Activated naive CD4-positive, alpha-beta T cell treated with anti-CD3 and anti-CD28 coated beads, Interleukin-2, amount 10 ng/mL, durations not matched to agents 7 days and 5 days (primary cell): ENCODE measurements at places on chromosomes 4 and X.

- no peak for DNase-seq
These were observed 24.3 kb upstream of the GPR34 start for GRCh38 chrX:41664375-41664901.

GRCh38 chrX:68682790-68683189, 35.3 kb downstream of the STARD8 start:
- DNase-seq, result no peak

DNA sequence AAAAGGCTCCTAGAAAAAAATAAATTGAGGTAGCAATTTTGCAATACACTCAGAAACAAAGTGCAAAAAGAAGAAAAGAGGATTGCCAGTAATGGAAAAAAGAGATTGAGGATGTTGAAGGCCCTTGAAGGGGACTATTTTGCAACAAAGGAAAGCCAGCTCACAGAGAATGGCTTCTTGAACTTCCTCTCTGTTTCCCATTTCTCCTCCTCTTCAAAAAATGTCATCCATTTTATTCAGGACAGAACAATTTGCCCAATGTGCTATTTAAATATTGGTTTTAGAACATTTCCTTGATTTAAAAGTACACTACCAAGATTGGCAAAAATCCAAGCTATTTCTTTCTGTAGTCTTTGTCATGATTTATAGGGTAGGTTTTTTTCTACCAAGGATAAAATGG, 60.2 kb downstream of the GASK1B start:
- DNase-seq, result no peak

GRCh38 chrX:100479329-100479728, 69.3 kb upstream of the PCDH19 start:
- no peak for DNase-seq

DNA sequence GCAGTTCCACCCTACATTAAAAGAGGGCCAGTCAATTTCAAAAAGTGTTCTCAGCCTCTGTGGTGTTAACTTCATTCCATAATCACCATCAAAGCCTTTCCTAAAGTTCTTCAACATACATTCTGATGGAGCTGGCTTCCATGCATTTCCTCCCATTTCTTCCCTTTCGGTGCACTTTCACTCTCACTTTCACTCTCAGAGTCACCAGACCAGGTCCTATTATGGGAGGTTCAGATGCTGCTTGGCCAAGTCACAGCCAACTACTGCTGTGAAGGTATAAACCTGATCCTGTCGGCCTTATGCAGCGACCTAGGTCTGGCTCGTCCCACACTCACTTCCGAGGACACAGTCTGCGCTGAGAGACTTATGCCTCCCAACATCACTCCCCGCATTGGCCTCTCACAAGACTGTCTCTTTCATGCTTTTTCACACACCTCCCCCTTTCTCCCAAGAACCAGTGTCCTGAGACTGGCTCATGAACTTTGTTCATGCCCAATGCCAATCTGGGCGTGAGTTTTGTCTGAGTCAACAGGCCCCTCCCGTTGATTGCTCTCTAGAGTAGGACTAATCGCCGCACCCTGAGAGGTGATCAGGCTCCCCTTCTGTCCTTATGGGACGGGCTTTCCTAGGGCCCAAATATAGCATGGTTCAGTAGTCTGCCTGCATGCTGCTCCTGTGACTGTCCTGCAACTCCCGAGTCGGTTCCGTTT, 60.8 kb upstream of the XAGE1B start:
- no peak for DNase-seq

DNA sequence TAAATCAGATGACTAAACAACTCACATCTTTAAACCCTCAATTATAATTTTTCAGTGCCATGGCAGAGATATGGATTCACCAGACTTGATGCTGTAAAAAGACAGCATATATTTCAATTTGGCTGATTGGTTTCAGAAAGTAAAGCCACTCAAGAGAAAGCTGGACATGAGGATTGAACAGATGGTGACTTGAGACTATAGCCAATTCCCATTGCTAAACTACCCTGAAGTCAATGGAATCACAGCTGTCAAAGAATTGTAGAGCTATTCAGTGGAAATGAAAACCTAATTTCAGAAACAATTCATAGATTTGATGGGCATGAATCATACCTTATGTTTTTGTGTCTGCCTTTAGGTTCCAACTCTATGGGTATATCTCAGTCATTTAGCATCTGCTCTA, 510.6 kb upstream of the BOD1L1 start:
- DNase-seq, result no peak

GRCh38 chr4:95548738-95549245, at the start of gene UNC5C:
Gene UNC5C (minus strand): TSS chr4:95548973.
- no peak for DNase-seq

DNA sequence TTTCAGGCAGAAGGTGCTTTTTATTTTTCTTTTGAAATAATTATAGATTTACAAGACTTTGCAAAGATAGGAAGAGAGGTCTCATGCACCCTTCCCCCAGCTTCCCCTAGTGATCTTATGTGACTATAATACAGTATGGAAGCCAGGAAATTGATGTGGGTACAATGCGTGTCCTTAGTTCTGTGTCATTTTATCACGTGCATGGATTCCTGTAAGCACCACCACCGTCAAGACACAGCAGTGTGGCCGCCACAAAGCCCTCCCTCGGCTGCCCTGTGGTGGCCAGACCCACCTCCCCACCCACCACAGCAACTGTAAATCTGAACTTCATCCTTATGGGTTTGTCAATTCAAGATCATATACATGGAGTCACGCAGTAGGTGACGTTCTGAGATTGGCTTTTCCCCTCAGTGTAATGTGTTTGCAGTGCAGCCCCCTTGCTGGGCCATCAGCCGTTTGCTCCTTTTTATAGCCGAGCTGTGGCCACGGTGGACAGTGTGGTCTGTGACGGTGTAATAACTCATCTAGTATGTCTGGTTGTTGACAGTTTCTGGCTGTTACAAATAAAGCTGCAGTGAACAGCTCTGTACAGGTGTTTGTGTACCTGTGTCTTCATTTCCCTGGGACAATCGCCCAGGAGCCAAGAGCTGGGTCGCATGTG, 10.9 kb upstream of the HTRA3 start:
- no peak for DNase-seq

DNA sequence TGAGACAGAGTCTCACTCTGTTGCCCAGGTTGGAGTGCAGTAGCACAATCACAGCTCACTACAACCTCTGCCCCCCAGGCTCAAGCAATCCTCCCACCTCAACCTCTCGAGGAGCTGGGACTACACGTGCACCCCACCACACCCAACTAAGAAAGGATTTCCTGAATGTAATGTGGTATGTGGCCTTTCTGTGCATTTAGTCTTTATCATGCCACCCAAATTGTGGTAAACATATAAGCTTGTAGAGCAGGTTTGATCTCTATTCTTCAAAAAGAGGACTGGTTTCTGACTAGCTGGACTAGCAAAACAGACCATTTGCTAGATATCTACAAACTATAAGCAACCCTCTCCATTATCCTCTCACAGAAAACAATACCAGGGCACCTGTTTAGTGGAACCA, 33.6 kb downstream of the ELOVL6 start:
- peak; percentile 42 for DNase-seq

GRCh38 chr4:138555108-138555507, 313.0 kb upstream of the SLC7A11 start:
- no peak for DNase-seq

- DNase-seq, result no peak
These were observed 184.0 kb upstream of the KIT start for GRCh38 chr4:54473798-54474197.

DNA sequence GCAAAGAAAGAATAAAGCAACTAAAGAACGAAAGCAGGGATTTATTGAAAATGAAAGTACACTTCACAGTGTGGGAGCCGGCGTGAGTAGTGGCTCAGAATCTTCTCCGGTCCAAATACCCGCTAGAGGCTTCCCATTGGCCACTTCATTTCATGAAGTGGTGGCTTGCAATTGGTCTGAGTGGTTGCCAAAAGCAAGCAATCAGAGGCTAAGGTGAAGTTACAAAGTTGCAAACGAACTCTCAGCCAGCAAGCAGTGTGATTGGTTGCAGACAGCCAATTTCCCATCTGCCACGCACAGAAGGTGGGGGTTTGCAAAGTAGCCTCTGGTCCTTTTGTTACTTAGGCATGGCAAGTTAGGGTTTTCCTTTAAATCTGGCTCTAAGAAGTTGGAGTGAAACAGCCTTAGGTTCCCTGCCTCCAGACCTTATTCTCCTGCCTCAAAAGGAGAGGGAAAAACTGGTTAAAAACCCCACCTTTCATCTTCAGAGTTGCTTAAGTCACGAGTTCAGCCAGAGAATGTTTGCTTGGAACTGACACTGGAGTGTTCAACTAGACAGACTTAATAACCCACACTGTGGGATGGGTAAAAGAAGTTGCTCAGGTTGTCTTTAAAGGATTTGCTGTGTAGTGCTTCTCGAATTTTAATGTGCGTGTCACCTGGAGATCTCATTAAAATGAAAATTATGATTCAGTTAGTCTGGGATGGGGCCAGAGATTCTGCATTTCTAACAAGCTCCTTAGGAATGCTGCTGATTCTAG, 6.9 kb upstream of the CLOCK start:
- peak; percentile 28 for DNase-seq

- DNase-seq, result no peak
These were observed 423.1 kb downstream of the ADAM29 start for GRCh38 chr4:175341203-175341755.

DNA sequence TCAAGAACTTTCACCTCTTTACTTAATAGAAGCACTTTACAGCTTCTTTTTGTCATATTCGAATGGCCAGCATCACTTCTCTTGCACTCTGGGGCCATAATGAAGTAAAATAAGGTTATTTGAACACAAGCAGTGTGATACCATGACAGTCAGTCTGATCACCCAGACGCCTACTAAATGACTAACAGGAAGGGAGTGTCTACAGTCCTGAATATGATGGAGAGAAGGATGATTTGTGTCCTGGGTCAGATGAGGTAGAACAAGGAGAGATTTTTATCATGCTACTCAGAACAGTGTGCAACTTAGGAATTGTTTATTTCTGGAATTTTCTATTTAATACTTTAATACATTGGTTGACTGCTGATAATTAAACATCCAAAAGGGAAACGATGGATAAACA, 284.2 kb upstream of the F9 start:
- no peak for DNase-seq

DNA sequence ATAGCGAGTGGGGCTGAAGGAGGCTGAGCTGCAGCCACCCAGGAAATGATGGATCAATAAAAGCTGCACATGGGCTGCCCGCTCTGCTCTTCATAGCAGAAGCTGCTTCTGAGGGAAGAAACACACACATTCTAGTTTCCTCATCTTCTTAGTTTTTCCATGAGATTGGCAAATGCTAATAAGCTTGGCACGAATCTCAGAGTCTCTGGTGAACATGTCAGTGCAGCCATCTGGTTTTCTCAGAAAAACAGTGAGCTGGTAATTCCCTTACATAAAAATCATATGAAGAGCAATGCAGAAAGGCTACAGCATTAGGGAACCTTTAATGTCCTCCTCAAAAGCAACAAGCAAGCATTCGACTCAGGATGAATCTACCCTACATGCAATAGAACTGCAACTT, 69.9 kb downstream of the GATB start:
- no peak for DNase-seq

DNA sequence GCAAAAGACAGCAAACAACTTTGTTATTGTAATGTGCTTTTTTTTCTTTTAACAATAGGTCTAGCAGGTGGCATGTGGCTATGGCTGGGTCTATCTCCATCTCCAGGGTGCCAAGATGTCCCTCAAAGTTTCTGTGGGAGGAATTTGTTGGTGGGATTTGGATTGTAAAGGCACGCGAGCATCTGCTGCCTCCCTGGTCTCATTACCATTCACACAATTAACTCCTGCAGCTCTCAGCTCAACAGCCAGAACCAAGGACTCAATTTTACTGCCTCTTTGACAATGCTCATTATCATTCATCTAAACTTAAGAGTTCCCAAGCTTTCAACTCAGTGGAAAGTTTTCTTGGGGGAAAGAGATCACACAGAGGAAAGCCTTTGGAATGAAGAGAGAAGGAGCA, 10.9 kb upstream of the PCDH18 start:
- DNase-seq, result no peak

DNA sequence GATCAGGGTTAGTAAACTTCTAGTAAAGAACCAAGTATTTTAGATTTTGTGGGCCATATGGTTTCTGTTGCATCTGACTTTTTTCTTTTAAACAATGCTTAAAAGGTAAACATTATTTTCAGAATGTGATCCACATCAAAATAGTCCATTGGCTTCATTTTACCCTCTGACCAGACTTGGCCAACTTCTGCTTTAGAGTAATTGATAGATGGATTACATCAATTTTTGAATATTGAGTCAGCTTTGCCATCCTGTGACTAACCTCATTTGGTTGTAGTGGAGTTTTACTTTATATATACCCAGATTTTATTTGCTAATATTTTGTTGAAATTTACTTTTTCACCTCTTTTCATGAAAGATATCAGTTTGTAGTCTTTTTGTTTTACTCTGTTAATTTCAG, 559.8 kb downstream of the TLL1 start:
- DNase-seq, result no peak

- DNase-seq, result no peak
These were observed 143.4 kb downstream of the TRIML1 start for GRCh38 chr4:188282471-188283232.

- no peak for DNase-seq
These were observed 63.8 kb upstream of the HPRT1 start for GRCh38 chrX:134396174-134396573.

- DNase-seq, result no peak
These were observed 9.1 kb downstream of the CHRDL1 start for GRCh38 chrX:110786486-110786885.

- no peak for DNase-seq
These were observed 79.2 kb upstream of the EFHC2 start for GRCh38 chrX:44422631-44423030.

DNA sequence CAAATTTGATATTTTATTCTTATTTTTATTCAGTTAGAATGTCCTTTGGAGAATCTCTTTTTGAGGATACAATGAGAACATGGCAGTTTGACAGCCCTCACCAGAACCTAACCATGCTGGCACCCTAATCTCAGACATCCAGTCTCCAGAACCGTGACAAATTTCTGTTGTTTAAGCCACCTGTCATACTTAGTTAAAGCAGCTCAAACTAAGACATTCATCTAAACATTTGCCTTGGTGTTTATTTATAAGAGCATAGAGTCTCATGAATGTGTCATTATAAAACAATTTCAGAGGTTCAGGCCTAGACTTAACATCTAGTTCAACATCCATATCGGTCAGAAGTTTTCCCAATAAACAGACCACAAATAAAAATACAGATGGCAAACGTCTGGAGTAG, 125.1 kb upstream of the FUNDC1 start:
- DNase-seq, result no peak

GRCh38 chrX:129755779-129756650, 17.2 kb downstream of the XPNPEP2 start:
- peak; percentile 53 for DNase-seq

DNA sequence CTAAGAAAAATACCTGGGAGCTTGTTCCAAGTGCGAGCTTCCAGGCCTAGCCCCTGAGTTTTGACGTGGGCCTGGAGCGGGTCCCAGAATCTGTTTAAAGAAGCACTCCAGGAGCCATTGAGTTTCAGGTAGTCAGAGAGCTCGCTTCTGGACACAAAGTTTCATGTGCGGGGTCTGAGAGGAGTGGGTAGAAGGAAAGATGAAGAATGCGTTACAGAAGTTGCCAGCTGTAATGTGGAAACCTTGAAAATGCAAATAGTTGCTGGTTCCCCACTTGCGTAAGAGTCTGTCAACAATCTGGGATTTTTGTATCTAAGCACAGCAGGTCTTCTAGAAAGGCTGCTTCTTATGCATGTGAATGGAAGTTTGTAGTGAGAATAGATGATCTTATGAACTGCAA, 77.5 kb upstream of the CLCN4 start:
- DNase-seq, result no peak
